ENCODE measurements at places on chromosomes 2 and 18.

DNA sequence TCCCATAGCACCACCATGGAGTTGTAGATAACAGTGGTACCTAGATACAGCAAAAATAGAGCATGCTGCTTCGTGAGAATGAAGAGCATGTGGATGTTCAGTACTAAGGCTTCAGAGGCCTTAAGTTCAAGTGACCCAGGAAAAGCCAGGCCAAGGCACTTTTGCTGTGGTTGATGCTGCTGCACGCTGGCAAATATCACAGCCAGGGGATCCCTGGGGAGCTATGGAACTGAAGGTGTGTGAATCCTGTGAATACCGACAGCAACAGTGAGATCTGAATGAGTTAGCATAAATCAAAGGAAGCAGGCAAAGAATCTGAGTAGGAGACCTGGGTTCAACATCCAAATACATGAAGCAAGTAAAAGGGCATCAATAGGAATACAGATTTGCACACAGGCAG lies 158.6 kb upstream of the THUMPD2 start:
- no peak for DNase-seq

- no peak for DNase-seq
These were observed 201.7 kb upstream of the STON1 start for GRCh38 chr2:48328159-48328809.

GRCh38 chr2:12737738-12738485 lies 21.2 kb downstream of the TRIB2 start:
- no peak for DNase-seq

DNA sequence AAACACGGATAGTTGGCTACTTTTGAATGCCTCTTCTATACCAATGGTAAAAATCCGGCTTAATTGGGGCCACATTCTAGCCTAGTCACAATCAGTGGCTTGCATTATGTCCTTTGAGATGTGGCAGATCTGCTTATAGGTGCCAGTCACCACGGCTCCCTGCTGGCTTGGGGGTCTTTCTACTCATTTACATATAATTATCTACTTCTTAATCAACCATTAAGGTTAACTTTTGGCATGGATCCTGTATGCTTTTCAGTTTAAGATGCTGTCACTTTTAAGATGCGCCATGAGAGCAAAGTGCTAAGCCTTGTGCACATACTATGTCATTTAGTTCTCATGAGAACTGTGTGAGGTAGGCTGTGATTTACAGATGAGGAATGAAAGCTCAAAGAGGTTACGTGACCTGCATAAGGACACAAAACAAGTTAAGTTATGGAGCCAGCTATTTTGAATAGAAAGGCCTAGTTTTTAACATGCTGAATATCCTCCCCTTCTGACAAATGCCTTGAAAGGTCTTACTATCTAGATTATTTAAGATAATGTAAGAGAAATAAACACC lies 4.1 kb downstream of the NEDD4L start:
- DNase-seq: no peak

DNA sequence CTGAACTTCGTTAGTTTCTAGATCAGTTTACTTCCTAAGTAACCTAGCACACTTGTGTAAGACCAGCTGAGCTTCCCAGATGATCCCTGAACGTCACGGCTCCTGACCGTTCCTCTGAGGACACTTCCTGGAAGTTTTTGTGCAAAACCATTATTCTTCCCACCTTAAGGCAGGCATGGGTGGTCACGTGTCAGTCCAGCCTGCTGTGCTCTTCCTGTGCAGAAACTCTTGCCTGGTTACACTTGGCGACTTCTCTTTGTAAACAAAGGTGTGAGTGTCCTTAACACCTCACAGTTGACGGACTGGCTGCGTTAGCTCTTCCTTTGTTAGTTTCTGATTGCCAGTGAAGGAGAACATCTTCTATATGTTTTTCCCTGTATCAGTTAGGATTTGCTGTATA lies 118.3 kb downstream of the SH3RF3 start:
- no peak for DNase-seq

- no peak for DNase-seq
These were observed 13.5 kb upstream of the SIX3 start for GRCh38 chr2:44927985-44928482.

DNA sequence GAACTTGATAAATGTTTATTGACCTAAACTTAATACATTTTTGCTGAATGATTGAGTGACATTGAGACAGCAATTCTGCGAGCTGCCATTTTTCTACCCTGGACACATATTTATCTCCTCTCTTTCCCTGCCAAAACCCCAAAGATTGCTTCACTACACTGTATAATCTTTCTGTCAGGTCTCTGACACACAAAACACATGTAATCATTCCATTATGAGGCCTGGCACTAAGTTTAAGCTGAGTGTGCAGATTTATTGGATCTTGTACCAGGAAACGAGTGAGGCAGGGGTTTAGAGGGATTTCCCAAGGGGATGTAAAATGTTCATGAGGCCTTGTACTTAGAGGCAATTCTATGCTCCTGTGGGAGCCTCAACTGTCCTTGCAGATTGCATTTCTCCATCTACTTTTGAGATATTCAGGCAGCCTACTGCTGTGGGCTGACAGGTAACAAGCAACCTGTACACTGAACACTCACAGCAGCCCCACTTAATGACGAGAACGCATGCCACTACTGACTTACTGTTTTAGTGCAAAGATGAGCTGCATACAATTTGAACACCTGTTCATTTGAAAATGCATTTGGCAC lies 13.7 kb upstream of the OSR1 start:
- DNase-seq: no peak

DNA sequence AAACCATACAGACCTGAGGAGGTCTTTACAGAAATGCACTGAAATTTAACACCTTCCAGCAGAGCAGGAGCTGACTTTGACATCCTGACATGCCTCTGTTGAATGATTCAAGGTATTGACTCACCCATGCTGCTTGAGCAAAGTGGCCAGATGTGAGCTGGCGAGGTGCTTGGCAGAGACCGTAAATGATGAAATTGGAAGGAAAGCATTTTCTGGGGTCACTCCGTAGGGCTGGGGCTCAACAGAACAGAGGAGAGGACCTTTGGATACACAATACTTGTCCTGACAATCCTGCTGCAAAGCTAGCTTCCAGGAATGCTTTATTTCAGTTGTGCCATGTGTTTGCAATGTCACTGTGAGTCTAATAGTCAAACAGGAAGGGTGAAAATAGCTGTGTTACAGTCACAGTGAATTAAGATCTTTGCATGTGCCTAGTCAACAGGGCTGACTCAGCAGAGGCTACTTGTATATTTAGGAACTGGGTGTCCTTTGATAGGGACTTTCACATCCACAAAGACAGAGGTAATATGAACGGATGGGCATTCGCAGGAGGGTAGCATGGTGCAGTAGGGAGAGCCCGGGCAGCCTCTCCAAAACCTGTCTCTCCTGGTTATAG lies 31.6 kb upstream of the NCK2 start:
- DNase-seq: no peak

DNA sequence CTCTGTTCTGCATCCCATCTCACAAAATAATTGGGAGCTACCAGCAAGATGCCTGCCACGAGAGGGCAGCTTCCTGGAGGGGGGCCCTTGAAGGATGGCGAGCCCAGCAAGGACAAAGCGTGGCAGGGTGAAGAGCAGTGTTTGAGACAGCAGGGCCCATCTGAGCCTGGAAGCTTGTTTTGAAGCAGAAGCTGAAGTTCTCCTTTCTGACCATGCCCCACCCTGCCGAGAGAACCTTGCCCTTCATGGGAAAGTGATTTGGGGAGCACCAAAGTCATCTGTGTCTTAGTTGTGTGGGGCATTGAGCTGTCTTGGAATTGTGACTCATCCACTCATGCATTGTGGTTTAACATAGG lies 216.3 kb downstream of the BCL11A start:
- no peak for DNase-seq

DNA sequence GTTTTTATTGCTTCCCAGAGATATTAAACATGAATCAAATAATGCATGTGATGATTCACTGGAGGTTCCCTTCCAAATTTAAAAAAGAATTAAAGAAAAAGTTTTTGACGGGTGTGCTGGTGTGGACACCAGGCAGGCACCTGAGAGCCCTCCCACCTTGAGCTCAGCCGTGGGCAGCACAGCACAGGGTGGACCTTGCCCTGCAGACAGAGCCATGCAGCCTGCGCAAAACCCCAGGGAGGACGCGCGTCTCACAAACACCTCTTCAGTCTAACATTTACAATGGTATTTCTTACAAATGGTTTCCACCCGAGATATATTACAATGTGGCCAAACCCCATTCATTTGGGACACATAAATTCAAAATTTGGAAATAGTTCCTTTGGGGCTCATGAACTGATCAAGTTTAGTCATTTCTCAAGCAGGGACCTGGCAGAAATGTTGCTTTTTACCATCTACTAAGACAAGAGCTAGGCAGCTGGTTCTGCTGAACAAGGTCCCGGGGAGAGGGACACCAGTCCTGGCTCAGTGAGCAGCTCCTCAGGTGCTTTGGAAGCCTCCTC lies 45.4 kb downstream of the ODC1 start:
- DNase-seq: no peak

- DNase-seq: no peak
These were observed 11.1 kb downstream of the FASTKD1 start for GRCh38 chr2:169562519-169562918.

GRCh38 chr18:6646801-6647200 lies 82.7 kb upstream of the ARHGAP28 start:
- no peak for DNase-seq

DNA sequence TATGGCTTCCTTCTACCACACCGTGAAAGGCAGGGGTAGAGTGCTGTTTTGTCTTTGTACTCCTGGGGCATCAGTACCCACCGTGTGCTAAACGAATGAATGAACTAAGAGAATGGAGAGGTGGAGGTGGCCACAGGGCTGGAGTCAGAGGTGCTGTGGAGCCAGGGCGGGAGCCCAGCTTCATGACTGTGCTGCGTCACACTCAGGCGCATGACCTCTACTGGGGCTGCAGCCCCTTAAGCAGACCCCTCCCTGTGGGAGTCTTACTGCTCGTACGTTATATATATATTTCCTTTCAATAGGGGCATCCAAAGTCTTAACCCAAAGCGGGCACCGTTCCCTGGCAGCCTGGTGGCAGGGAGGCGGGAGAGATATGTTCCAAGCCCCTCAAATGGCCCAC lies 18.0 kb upstream of the LBH start:
- no peak for DNase-seq

DNA sequence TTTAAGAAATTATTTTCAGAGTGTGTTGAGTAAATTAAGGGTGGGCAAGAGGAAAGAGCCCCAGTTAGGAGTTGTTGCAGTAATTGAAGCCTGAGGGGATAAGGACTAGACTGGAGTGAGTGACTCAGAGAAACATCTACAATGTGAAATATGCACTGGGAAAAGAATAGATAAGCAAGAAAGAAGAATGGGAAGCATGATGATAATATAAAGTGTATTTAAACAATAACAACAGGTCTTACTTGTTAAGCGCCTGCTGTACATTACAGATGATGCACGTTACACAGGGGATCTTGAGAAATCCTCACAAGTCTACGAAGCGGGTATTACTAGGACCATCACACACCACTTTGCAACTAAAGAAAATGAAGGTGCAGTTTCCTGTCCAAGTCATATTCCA lies 73.6 kb upstream of the STK17B start:
- DNase-seq: no peak

DNA sequence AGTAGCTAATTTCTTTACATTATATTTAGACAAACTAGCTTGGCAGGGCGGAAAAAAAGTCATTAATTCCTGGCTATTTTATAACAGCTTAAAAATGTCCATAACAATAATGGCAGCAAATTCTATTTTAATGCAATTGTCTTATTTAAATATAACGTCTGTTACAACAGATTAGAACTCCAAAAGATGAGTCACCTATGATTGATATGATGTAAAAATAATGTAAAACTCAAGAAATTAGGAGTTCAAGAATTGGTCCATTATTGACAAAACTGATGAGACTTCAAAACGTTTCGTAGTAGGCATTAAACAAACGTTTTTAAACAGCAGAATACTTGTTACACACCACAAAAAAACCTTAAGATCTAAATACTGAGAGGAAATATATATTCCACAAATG lies 2.7 kb downstream of the XPO1 start:
- DNase-seq: no peak

DNA sequence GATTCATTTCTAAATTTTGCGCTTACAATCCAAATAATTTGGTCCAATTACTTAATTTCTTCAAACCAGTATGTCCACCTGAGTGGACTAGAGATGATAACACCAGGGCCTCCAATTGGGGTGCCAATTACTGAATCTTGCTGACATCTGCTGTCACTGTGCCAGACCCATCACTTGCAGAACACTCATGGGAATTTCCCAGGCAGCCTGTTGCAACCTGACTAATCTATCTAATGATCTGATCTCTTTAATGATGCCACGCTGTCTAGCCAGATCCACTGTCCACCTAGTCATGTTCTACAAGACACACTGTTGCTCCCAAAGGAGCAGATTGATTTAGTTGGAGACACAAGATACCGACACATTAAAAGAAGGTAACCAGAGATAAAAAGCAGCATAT lies 11.8 kb upstream of the LRP1B start:
- DNase-seq: no peak

- no peak for DNase-seq
These were observed 27.3 kb upstream of the NTSR2 start for GRCh38 chr2:11697103-11697871.

- DNase-seq: no peak
These were observed 104.6 kb downstream of the SP3 start for GRCh38 chr2:173860566-173860965.

GRCh38 chr2:212177724-212178123 lies 360.9 kb downstream of the ERBB4 start:
- DNase-seq: no peak

- DNase-seq: no peak
These were observed 12.8 kb downstream of the SLC30A3 start for GRCh38 chr2:27249891-27250651.

DNA sequence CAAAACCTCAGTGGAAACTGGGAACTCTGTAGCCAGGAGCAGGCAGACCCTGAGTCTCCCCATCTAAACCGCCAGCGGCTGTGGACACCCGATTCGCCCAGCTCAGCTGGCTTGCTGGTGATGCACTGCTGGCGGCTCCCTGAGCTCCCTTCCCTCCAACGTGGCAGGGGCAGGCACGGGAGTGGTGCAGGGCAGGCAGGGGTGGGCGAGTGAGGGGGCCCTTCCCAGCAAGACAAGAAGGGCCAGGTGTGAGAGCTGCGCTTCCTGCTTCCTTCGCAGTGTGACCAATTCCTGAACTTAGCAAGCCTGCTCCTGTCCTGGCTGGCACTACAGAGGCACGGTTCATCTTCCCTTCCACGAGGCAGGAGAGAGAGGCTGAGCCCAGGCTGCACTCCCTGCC lies 12.3 kb upstream of the SEMA4C start:
- no peak for DNase-seq

DNA sequence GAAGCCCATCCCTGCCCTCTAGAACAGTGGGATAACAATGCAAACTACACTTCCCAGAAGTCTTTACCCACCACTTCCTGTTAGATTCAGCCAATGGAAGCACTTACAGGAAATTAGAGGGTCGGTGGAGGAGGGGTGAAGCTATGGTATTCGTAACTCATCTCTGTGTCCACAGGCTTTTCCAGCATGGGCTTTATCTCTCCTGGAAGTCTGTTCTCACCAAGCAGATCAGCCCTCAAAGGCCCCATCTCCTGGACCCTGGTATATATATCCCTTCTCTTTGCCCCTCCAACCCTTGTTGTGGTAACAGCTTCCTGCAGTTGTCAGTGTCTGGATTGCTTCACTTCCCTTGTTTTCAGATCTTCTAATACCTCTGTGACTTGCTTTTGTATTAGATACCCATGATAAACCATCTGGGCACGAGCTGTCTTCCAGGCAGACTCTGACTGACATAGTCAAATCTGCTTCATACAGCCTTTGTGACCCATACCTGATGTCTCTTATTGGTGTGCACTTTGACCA lies 475.0 kb upstream of the POU3F3 start:
- DNase-seq: no peak

GRCh38 chr2:24972315-24972961 lies 683 bp upstream of the DNAJC27 start:
- DNase-seq: no peak
